ENCODE measurements at places on chromosomes 3 and 15.

DNA sequence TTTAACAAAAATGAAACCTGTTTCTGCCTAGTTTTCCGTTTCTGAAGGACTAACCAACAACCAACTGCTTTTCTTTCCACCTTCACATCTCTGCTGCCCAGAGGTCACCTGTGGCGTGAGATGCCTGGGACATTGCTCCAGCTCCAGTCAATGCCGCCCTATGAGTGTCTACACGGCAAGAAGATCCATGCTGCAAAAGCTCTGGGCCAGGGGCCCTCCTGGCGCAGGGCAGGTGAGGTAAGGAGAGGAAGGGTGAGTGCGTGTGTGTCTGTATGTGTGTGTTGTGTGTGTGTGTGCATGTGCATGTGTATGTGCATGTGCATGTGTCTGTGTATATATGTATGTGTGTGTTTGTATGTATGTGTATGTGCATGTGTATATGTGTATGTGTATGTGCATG is 131.4 kb downstream of the NSMCE3 start:
- H3K27me3 ChIP-seq, result peaks cover 52% of the 10 kb centered on the region
- H3K4me1 ChIP-seq, result peaks cover 4% of the 10 kb centered on the region
- DNase-seq, result no peak
- no peaks in the 10 kb centered on the region for H3K36me3 ChIP-seq

DNA sequence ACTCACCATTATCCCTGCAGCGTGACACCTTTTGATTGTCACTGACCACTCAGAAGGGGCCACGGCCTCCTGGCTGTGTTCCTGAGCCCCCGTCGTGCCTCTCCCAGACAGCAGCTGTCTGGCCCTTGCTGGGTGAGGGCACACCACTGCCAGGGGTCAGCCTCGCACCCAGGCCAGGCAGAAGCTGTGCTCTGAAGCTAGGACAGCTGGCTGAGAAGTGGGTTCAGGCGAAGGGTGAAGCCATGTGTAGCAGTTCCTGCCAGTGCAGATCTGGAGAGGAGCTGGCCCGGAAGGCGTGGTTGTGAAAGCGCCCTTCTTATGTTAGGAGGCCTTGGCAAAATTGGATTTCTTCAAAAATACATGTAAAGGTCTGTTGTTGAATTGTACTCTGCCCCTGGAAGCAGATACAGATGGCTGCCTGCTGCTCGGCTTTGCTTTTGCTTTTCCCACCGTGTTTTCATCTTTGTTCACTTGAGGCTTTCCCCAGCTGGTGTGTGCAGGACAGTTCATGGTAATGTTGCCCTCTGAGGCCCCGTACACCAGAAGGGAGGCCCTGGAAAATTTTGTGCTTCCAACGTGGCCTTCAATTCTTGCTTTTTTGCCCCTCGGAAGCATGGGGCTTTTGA is 49.1 kb downstream of the KLHL25 start:
- no peaks in the 10 kb centered on the region for H3K27me3 ChIP-seq
- DNase-seq, result no peak
- H3K36me3 ChIP-seq, result peaks cover 35% of the 10 kb centered on the region

DNA sequence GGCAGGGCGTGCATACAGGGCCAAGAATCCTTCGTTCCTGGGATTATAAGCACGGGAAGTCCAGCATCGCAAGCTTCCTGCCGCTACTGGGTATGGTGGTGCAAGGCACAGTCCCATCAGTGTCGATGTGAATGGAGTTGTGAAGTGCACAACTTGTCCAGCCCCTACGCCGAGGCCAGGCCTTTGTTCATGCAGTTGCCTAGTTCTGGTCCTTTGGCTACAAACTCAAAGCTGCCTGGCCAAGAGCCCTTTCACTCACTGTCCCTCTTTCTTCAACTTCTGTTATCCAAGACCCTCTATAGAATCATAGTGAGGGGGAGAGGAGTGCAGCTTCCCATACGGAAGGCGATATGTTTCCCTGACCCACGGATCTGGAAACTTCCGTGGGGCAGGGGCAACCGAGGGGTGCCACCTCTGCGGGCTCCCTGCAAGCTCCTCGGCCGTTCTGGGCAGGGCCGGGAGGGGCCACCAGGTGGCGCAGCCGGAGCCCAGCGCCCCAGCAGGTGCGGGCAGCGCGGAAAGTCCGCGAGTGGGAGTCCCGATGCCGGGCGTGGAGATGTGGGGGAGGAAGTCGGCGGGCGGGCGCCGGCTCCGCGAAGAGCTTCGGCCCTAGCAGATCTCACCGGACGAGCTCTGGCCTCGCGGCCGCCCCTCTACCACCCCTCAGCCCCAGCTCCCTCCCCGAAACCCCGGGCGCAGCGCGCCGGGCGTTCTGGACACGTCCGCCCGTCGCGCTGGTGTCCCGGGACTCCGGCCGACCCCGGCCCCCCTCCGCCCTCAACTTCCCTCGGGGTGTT is 693 bp downstream of the RASGRP1 start:
- no peaks in the 10 kb centered on the region for H3K27me3 ChIP-seq
- peak overlapping the region; percentile 92 for H3K27ac ChIP-seq
- DNase-seq, result peak; percentile 93

DNA sequence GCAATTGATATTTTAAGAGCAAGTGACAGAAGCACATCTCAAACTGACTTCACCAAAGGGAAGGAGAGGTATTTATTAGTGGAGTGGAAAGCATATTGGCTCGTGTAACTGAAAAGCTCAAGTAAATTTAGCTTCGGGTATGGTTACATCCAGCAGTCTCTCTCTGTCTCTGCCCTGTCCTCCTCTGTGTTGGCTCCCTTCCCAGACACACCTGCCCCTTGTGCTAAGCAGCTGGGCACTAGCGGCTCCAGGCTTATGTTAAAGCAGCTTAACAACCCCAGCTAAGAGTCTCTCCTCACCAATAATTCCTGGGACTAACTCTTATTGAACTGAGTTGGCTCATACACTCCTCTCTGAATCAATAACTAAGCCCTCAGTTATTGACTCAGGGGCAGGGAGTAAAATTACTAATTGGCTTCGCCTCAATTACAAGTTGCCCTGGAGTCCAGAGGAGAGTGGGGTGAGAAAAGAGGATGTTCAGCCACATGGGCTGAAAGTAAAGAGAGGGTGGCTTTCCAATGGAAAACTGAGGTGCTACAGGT is 12.8 kb upstream of the SH3BP5 start:
- peaks cover 36% of the 10 kb centered on the region for H3K4me1 ChIP-seq
- no peak overlapping the region for H3K4me3 ChIP-seq
- no peaks in the 10 kb centered on the region for H3K36me3 ChIP-seq
- DNase-seq, result no peak

DNA sequence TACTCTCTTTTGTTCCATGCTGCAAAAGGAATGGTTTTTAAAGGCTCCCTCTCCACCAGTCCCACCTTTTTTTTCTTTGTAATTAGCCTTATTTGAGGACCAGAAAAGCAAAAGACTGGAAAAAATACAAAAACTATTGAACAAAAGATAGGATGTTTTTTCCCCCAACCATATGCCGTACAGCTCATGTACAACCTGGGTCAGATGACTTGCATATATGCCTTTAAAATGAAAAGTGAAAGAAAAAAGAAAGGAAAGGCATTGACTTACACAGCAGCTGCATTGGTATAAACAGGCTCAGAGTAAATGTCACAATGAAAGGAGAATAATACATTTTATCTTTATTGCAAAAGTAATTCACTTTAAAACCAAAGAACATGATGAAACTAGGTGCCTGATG is 69.5 kb upstream of the CMC1 start:
- peak overlapping the region; percentile 24 for H3K4me3 ChIP-seq
- peaks cover 12% of the 10 kb centered on the region for H3K4me1 ChIP-seq
- no peaks in the 10 kb centered on the region for H3K27me3 ChIP-seq
- peak overlapping the region; percentile 79 for H3K27ac ChIP-seq
- H3K36me3 ChIP-seq, result peaks cover 4% of the 10 kb centered on the region

DNA sequence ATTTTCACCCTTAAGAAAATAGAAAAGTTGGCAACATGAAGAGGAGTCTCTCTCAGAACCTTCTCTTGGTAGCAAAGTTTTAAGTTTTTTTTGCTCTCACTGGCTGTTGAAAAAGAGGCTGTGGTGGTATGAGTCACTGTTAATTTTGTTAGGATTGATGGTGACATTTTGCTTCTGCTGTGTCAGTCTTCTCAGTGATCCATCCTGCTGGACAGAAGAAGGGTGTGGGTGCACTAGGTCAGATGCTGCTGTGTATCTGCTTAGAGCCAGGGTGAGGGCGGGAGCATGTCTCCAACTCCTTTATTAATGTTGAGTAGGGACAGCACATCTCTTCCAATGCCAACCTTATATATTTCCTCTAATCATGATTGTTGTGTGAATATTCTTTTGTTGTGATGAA is 369.5 kb downstream of the FEZF2 start:
- DNase-seq, result no peak
- H3K27ac ChIP-seq, result no peak overlapping the region
- H3K4me3 ChIP-seq, result no peak overlapping the region
- H3K27me3 ChIP-seq, result no peaks in the 10 kb centered on the region
- no peaks in the 10 kb centered on the region for H3K4me1 ChIP-seq
- no peaks in the 10 kb centered on the region for H3K36me3 ChIP-seq

DNA sequence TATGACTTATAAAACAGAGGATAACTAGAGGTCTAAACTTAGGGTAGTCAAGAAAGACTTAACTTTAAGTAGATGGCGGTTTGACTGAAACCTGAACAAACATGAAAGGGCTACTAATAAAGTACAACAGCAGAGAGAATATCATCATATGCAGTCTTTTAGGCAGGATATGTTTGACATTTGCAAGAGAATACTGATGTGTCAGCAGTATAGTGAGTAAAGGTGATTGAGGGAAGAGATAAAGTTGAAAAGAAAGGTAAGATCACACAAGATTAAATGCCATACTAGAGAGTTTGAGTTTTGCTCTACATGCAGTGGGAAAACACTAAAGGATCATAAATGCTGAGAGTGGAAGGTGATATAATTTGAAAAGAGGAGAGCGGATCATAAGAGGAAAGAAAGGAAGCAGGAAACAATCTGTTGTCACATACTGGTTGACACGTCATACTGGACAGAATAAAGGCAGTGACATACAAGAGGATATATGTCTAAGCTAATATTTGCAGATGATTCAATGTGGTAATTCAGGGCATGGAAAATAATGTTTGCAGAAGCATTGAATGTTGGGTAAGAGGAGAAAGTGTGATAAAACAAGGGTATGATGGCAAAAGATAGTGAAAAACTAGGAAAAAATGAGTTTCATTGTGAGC is 223.0 kb downstream of the EPHA6 start:
- H3K27ac ChIP-seq, result no peak overlapping the region
- no peak for DNase-seq
- H3K4me1 ChIP-seq, result no peaks in the 10 kb centered on the region
- H3K36me3 ChIP-seq, result no peaks in the 10 kb centered on the region
- H3K4me3 ChIP-seq, result no peak overlapping the region

GRCh38 chr3:126436826-126437717 is 38.6 kb downstream of the ZXDC start:
- no peak overlapping the region for H3K4me3 ChIP-seq
- peaks cover 3% of the 10 kb centered on the region for H3K4me1 ChIP-seq
- DNase-seq, result no peak
- H3K27ac ChIP-seq, result no peak overlapping the region
- H3K27me3 ChIP-seq, result no peaks in the 10 kb centered on the region
